Spleen (tissue), 13 donors: ENCODE measurements at places on chromosomes 6 and 20.

GRCh38 chr20:43389211-43389610 is 68.5 kb upstream of the SRSF6 start:
- DNase-seq: no peak

DNA sequence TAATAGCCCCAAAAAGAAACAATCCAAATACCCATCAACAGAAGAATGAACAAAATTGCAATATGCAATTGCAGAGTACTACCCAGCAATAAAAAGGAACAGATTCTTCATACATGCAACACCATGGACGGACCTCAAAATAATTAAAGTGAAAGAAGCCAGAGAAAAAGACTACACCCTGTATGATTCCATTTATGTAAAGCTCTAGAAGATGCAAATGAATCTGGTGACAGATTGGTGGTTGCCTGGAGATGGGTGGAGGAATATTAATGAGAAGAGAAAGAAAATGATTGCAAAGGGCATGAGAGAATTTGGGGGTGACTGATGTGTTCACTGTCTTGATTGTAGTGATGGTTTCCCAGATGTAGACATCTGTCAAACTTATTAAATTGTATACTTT is 51.8 kb downstream of the HECA start:
- no peak for DNase-seq

- DNase-seq: no peak
Observed at GRCh38 chr6:36334832-36335459, 1.7 kb downstream of the BNIP5 start.

GRCh38 chr20:15475483-15475882 is 1097.8 kb downstream of the KIF16B start:
- DNase-seq: peak; percentile 76

DNA sequence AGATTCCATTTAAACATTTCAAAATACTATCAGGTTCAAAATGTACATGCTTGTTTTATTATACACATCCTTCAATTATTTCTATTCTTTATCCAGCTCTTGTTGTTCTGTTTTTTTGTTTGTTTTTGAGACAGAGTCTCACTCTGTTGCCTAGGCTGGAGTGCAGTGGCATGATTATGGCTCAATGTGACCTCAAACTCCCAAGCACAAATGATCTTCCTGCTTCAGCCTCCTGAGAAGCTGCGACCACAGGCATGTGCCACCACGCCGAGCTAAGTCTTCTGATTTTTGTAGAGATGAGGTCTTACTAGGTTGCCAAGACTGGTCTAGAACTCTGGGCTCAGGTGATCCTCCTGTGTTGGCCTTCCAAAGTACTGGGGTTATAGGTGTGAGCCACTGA is 44.1 kb upstream of the SMIM29 start:
- DNase-seq: no peak
